Fibroblast of mammary gland (primary cell): ENCODE measurements at places on chromosomes 6 and 20.

DNA sequence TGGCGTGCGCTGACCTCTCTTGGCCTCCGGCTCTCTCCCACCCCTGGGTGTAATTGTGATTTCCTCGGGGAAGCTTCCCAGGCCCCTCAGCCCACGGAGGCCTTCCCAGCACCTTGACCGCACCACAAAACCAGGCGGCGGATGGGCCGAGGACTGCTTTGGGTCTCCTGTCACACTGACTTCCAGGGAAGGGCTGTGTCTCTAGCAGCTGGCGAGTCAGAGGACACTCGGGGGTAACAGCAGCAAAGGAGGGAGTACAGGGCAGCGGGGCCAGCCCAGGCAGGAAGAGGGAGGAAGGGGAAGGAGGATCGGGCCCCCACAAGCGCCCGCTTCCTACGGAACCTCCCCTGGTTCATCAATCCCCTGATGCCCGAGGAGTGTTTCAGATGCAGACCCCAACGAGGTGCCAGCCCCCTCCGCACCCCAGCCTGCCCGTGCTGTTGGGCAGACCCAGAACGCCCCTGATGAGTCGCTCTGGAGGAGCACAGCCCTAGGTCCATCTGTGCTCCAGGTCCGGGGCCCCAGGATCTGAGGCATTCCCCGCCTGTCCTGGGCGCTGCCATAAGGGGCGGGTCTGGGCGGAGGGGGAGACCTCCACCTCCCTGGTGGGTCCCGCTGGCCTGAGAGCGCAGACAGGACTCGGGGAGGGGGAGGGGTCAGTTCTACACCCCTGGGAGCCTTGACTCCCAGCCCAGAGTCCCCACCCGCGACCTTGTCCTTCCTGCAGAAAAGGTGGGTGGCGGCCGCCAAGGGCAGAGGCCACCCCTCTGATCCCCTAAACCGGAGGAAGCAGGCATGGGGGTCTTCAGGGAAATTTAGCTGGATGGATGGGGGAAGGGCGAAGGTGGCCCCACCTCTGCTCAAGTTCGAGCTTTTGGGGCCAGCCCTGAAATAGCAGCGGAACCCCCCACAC, 956 bp downstream of the CHRNA4 start:
- no peak for DNase-seq

- no peak for DNase-seq
These were observed 9.1 kb upstream of the SLC22A16 start for GRCh38 chr6:110485491-110485890.

- DNase-seq = no peak
These were observed 14.3 kb upstream of the CDH22 start for GRCh38 chr20:46322641-46323040.

DNA sequence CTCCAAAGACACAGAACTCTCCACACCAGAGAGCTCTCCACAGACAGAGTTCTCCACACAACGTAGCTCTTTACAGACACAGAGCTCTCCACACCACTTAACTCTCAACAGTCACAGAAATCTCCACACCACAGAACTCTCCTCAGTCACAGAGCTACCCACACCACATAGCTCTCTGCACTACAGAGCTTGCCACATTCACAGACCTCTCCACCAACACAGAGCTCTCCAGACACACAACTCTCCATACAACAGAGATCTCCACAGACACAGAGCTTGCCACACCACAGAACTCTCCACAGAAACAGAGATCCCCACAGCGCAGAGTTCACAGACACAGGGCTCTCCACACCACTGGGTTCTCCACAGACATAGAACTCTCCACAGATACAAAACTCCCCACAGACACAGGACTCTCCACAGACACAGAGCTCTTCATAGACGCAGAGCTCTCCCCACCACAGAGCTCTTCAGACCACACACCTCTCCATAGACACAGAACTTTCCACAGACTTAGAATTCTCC, 52.5 kb downstream of the ERMARD start:
- DNase-seq = no peak

GRCh38 chr6:100228437-100228833, 234.4 kb upstream of the MCHR2 start:
- DNase-seq = no peak

GRCh38 chr6:159788753-159789376, 537 bp downstream of the TCP1 start:
- DNase-seq = peak; percentile 43

DNA sequence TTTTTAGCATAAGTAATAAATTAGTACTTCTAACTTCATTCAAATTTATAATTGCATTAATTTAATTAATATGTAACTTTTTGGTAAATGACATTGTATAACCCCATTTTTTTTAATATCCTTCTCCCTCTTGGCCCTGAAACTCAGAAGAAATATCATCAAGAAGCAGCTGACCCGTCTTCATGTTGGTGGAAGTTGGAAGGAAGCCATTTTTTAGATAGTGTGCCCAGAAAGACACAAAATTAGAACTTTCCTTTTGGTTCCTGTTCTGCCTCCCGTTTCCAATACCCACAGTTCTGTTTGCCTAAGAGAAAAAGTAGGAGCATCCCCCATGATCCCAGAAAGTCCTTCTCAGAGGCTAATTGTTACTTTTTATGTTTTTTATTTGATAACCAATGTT, 65.5 kb downstream of the PLCB4 start:
- DNase-seq = no peak

GRCh38 chr6:15606347-15606746, 56.5 kb downstream of the DTNBP1 start:
- DNase-seq = no peak

GRCh38 chr6:106533054-106533453, 96.2 kb downstream of the RTN4IP1 start:
- DNase-seq = no peak

- no peak for DNase-seq
These were observed 1.8 kb downstream of the FAM83D start for GRCh38 chr20:38927902-38928578.

- DNase-seq = no peak
These were observed 10.0 kb upstream of the SLC4A11 start for GRCh38 chr20:3248993-3249347.

- DNase-seq = no peak
These were observed 13.6 kb upstream of the TCF15 start for GRCh38 chr20:623704-624103.

- peak; percentile 97 for DNase-seq
These were observed 28.2 kb upstream of the ZFAND3 start for GRCh38 chr6:37791156-37791919.

GRCh38 chr6:149026530-149026942, 279.7 kb downstream of the UST start:
- DNase-seq = peak; percentile 97

DNA sequence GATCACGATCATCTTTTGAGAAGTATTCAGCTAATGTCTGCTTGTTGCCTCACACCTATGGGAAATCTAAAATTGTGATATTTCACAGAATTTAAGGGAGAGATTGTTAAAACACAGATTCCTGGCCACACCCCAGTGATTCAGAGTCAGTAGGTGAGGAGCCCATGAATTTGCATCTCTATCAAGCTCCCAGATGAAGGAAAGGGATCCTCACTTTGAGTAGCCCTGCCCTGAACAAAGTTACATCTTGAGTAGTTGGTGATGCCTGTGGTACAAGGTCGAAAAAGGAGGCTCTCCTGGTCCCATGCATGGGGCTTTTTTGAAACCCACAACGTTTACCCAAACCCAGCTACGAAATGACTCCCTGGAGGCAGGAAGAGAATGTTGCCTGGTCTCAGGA, 79.5 kb downstream of the PAK5 start:
- DNase-seq = no peak

DNA sequence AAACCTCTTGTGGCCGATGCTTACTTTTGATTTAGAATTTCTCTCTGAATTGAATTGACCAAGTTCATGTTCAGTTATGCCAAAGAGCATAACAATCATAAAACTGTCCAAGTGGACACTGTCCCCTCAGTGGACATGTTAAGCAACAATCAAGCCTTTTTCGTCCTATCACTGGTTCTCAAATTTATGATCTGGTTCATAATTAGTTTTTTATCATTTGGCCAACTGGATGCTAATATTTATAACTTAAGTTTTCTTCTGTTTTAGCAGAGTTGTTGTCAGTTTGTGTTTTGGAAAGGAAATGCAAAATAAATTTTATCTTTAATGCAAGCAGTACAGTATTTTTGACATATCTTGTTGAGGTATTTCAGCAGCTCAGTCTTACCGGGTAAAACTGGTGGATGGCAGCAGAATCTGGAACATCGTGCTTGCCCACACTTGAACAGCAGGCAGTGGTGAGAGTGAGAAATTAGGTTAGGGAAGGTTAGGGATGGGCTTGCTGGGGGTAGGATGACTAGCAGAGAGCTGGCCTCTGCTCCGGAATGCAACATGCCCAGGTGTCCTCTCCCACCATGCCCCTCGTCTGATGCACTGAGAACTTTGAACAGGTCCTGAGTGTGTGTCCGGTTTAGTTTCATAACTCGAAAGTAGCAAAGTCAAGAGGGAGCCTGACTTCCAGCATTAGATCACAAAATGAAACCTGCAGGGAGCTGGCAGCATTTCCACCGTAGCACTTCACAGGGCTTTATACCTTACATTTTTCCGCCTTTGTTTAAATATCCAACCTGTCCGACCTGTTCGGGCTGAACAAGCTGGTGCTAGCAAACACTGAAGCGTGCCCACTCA, 93.1 kb downstream of the RREB1 start:
- DNase-seq = no peak

DNA sequence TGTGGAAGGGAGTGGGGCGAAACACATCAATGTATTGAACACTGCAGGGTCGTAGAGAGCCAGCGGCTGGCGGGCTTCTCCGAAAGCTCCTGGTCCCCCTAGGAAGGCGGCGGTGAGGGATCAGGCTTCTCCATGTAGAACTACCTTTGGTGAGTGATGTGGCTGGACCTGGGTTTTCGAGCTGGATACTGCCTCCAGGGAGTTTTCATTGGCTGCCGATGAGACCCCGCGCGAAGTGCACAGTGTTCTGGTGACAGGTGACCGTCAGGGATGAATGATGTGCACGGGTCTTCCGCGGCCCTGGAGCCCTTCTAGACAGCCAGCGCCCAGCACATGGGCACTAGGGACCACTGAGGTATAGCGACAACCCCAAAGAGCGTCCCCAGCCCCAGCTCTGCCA, 16.4 kb downstream of the ABT1 start:
- no peak for DNase-seq

DNA sequence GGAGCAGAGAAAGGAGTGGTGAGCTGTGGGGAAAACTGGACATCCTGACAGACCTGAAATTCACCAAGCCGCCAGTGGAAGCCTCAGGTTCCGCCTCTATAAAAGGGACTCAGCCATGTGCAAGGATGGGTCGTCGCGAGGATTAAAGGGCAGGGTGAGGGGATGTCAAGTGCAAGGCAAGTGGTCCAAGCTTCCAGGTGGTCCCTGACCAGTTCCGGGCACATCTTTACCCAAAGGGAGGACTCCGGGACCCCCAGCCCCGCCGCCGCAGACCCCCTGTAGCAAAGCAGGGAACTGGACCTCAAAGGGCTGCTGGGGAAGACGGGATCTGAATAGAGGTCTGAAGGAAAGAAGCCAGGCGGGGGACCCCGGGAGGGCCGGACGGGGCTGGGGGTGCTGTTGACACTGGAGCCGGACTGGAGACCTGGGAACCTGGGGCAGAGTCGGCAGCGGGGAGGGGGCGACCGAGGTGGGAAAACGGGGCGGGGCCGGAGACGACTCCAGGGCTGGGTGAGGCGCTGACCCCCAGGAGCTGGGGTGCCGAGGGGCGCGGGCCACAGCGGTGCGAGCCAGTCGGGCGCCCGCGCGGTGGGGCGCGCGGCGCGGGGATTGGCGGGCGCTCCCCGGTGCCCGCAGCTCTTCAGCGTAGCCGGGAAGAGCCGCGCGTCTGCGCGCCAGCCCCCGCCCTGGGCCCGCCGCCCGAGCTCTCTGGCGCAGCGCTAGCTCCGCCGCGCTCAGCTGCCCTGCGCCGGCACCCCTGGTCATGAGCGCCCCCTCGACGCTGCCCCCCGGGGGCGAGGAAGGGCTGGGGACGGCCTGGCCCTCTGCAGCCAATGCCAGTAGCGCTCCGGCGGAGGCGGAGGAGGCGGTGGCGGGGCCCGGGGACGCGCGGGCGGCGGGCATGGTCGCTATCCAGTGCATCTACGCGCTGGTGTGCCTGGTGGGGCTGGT, at the start of gene SSTR4:
Gene SSTR4, plus strand, starts transcription at position 592 of the 951 bp plus-strand sequence. Its CDS starts 172 bp downstream, at position 764.
- no peak for DNase-seq

DNA sequence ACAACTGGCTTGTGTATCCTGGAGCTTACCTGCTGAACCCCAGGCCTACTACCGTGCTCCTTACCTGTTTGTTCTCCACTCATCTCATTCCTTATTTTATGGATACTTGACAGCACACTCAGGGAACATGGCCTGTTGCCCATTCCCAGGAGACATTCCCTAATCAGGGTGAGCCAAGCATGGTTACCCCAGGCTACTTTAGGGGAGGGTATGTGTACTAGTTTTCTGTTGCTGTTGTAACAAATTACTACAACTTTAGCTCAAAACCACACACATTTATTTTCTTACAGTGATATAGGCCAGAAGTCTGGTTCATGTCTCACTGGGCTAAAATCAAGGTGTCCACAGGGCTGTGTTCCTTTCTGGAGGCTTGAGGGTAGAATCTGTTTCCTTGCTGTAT, 15.0 kb upstream of the TRAM2 start:
- DNase-seq = no peak

GRCh38 chr6:157460182-157460999, 79.4 kb downstream of the ZDHHC14 start:
- no peak for DNase-seq

GRCh38 chr20:60008130-60008808, 50.0 kb downstream of the CDH26 start:
- no peak for DNase-seq

DNA sequence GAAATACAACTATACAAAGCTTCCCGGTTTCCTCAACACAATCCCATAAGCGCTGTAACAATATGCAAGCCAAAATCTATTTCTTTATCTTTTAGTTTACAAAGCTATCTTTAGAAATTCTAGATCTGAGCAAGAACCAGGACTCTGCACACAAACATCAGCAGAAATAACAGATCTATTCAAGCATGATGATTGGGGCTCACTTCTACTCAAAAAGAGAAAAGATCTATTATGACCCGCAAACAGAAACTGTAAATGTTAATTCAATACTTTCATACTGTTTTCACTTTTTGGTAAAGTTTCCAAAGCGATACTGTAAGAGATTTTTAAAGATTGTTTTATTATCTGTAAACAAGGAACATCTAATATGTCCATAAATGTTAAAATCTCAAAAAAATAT, 86.6 kb downstream of the SESN1 start:
- no peak for DNase-seq

GRCh38 chr20:22512911-22513489, 71.4 kb downstream of the FOXA2 start:
- no peak for DNase-seq

GRCh38 chr6:43578748-43579147, 2.8 kb downstream of the POLH start:
- peak; percentile 28 for DNase-seq
